ENCODE measurements at places on chromosomes 2 and 18. TPM values are rescaled to one million over a fixed set of nuclear protein-coding genes. Genes with fewer than 3 reads are reported as not detected.
A peak's percentile ranks its signal among the peaks of the same experiment; 100 is the strongest.

GRCh38 chr2:236972491-236973342, 113.0 kb upstream of the COPS8 start:
- no peak overlapping the region for H3K27ac ChIP-seq
- no peaks in the 10 kb centered on the region for H3K36me3 ChIP-seq
- peaks cover 15% of the 10 kb centered on the region for H3K27me3 ChIP-seq
- no peak overlapping the region for H3K4me3 ChIP-seq
- DNase-seq: no peak

DNA sequence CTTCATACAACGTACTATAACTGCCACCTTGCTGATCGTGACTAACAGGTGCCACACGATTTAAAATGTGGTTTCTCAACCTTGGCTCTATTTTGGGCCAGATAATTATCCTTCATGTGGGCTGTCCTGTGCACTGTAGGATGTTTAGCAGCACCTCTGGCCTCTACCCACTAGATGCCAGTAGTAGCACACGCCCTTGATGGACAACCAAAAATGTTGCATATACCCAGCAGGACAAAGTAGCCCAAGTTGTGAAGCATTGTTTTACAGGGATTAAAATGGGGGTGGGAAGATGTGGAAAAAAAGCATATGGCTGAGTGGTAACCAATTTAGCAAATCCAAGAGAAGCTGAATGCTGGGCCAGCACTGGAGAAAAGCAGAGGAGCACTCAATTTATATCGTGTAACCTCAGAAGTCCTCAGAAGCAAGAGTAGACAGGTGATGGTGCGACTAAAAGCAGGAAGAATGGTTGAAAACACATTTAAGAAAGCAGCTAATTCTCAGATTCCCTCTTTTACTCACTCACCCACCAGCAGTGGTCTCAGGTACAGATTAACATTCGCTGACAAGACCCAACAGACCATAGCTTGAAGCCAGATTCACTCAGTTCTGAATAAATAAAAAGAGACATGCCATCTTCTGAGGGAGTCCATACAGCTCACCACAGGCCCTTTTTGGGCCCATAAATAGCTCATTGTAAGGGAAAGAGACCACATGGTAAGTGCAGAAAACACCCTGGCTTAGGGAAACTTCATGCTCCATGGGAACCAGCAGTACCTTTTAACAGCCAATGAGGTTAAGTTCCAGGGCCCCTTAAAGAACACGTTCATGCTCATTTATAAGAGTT, 50.6 kb downstream of the RAPH1 start:
- H3K27me3 ChIP-seq: peaks cover 1% of the 10 kb centered on the region
- no peak for DNase-seq
- H3K4me3 ChIP-seq: no peak overlapping the region
- H3K27ac ChIP-seq: no peak overlapping the region

DNA sequence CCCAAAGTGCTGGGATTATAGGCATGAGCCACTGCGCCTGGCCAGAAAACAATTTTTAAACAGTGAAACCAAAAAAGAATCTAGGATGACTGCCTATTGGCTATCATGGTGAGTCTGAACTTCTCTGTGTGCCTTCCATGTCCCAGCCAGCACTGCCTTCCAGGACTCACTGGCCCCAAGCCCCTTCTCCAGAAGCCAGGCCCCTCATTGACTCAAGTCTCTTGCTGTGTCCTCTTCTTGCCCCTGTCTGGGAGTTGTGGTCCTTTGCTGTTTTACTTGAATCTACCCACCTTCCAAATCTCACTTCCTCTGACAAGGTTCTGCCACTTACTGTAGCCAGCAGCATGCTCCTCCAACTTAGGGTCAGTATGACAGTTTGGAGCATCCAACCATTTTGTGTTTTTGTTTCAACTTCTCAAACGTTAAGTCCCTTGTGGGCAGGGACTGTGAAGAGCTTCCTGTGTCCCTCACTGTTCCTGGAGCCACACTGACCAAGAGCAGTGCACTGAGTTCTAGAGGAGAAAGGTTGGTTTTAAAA, 41.7 kb downstream of the ST3GAL5 start:
- H3K36me3 ChIP-seq: peaks cover 78% of the 10 kb centered on the region
- H3K27ac ChIP-seq: peak overlapping the region; percentile 55
- H3K4me3 ChIP-seq: no peak overlapping the region
- no peak for DNase-seq
- peaks cover 44% of the 10 kb centered on the region for H3K4me1 ChIP-seq

- H3K27ac ChIP-seq: no peak overlapping the region
- no peaks in the 10 kb centered on the region for H3K4me1 ChIP-seq
- no peaks in the 10 kb centered on the region for H3K36me3 ChIP-seq
- H3K4me3 ChIP-seq: no peak overlapping the region
Observed at GRCh38 chr2:65922794-65923193, 490.4 kb upstream of the SPRED2 start.

DNA sequence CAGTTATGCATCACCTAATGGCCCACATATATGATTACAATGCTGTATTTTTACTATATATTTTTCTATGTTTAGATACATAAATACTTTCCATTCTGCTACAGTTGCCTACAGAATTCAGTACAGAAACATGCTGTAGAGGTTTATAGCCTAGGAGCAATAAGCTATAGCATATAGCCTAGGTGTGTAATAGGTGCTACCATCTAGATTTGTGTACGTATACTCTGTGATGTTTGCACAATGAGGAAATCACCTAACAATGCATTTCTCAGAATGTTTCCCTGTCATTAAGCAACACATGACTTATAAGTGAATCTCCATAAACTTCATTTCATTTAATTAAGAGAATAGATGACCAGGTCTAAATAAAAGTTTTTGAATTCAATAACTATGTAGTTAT, 43.5 kb downstream of the SLC38A11 start:
- no peak overlapping the region for H3K27ac ChIP-seq
- no peaks in the 10 kb centered on the region for H3K36me3 ChIP-seq
- peaks cover 39% of the 10 kb centered on the region for H3K4me1 ChIP-seq
- H3K27me3 ChIP-seq: no peaks in the 10 kb centered on the region
- no peak overlapping the region for H3K4me3 ChIP-seq
- no peak for DNase-seq

- no peak overlapping the region for H3K27ac ChIP-seq
- no peak for DNase-seq
- H3K4me3 ChIP-seq: no peak overlapping the region
- H3K4me1 ChIP-seq: no peaks in the 10 kb centered on the region
- H3K36me3 ChIP-seq: no peaks in the 10 kb centered on the region
Observed at GRCh38 chr2:205913668-205914067, 172.3 kb downstream of the INO80D start.

The GYPC gene
- 50.1 TPM for total RNA-seq

The TEX44 gene
- not detected for total RNA-seq

The MC5R gene
- total RNA-seq: not detected

GRCh38 chr2:163132850-163133249, 294.3 kb upstream of the KCNH7 start:
- no peaks in the 10 kb centered on the region for H3K27me3 ChIP-seq
- no peak for DNase-seq
- H3K4me3 ChIP-seq: no peak overlapping the region

DNA sequence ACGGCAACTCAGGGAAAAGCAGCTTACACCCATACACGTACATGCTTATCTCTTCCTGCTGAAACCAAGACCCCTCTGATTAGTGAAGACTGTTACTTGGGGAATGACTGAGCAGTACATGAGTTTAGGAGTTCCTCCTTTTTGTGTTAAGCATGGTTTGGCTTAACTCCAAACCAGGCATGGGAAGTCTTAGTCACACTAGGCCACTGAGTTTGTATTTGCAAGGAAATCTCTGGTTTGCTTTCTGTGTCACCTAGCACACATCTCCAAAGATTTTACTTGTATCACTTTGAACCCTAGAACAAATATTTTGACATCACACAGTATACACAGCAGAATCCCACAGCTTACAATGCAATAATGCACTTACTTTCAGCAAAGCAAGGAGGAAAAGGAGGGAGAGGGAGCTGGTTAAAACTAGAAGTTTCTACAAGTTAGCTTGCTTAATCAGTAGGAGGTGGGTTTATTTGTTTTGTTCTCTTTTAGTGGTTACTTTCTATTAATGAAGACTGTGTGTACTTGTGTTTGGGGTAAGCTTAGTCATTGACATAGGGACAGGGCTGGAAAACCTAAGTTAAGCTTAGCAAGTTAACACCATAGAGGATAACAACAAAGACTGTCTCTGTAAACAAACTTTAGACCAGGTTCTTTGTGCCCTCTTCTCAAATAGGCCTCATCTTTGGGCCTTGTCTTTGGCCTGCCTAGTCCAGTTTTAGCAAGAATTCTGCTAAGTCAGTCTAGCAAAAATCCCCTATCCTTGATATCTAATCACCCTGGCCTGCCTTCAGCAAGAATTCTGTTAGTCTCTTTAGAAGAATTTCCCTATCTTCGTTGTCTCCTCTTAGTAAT, 219.4 kb downstream of the MREG start:
- no peaks in the 10 kb centered on the region for H3K36me3 ChIP-seq
- no peaks in the 10 kb centered on the region for H3K4me1 ChIP-seq
- no peak for DNase-seq
- H3K27me3 ChIP-seq: peaks cover 8% of the 10 kb centered on the region

The HOXD8 gene
- total RNA-seq: not detected

- DNase-seq: no peak
- H3K4me1 ChIP-seq: peaks cover 100% of the 10 kb centered on the region
- H3K4me3 ChIP-seq: peak overlapping the region; percentile 64
- no peaks in the 10 kb centered on the region for H3K27me3 ChIP-seq
Observed at GRCh38 chr18:77066689-77067088, 65.9 kb downstream of the MBP start.

The SPP2 gene
- total RNA-seq: not detected

GRCh38 chr2:24754985-24755705, 38.0 kb downstream of the PTRHD1 start:
- H3K4me1 ChIP-seq: no peaks in the 10 kb centered on the region
- H3K4me3 ChIP-seq: no peak overlapping the region
- H3K27ac ChIP-seq: no peak overlapping the region
- H3K36me3 ChIP-seq: peaks cover 25% of the 10 kb centered on the region
- DNase-seq: no peak

The DSG2 gene
- not detected for total RNA-seq

The MBD2 gene
- total RNA-seq: 146 TPM

The HOXD11 gene
- not detected for total RNA-seq

The SLC38A11 gene
- total RNA-seq: 2.6 TPM

GRCh38 chr2:5482929-5483331, 209.3 kb upstream of the SOX11 start:
- no peaks in the 10 kb centered on the region for H3K36me3 ChIP-seq
- DNase-seq: no peak
- no peaks in the 10 kb centered on the region for H3K27me3 ChIP-seq
- no peaks in the 10 kb centered on the region for H3K4me1 ChIP-seq
- H3K4me3 ChIP-seq: no peak overlapping the region
- no peak overlapping the region for H3K27ac ChIP-seq

GRCh38 chr18:51182824-51183223, 14.7 kb downstream of the MEX3C start:
- peaks cover 72% of the 10 kb centered on the region for H3K4me1 ChIP-seq
- no peak overlapping the region for H3K4me3 ChIP-seq
- no peak for DNase-seq
- no peaks in the 10 kb centered on the region for H3K27me3 ChIP-seq
- peaks cover 35% of the 10 kb centered on the region for H3K36me3 ChIP-seq
- no peak overlapping the region for H3K27ac ChIP-seq

DNA sequence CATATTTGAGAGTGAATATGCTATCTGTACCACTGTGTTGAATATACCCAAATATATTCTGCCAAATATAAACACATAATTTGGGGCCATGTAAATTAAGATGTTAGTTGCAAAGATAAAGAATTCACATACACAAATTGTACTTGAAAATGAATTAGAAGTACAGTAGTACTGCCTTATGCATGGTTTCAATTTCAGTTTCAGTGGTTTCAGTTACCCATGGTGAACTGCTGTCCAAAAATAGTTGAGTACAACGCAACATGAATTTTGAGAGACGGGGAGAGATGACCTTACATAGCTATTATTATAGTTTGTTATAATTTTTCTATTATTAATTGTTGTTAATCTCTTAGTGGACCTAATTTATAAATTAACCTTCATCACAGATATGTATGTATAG, 1313.0 kb upstream of the FAM98A start:
- DNase-seq: no peak
- H3K4me1 ChIP-seq: no peaks in the 10 kb centered on the region
- no peaks in the 10 kb centered on the region for H3K27me3 ChIP-seq
- H3K27ac ChIP-seq: no peak overlapping the region
- no peak overlapping the region for H3K4me3 ChIP-seq

- no peaks in the 10 kb centered on the region for H3K27me3 ChIP-seq
- no peak overlapping the region for H3K4me3 ChIP-seq
- H3K4me1 ChIP-seq: no peaks in the 10 kb centered on the region
- no peak for DNase-seq
- no peak overlapping the region for H3K27ac ChIP-seq
Observed at GRCh38 chr18:75592527-75592926, 165.0 kb upstream of the SMIM21 start.

The IHH gene
- total RNA-seq: not detected

DNA sequence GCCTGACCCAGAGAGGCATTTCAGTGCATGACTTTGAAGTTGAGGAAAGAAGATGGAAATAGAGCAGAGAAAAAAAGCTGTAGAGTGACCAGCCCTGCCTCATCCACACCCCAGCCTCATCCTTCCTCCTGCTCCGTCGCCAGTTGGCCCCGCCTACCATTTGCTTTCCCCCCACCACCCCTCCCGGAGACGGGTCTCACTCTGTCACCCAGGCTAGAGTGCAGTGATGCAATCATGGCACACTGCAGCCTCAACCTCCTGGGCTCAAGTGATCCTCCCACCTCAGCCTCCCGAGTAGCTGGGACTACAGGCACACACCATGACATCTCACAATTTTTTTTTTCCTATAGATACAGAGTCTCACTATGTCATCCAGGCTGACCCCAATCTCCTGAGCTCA, 200.8 kb downstream of the EPHA4 start:
- peaks cover 38% of the 10 kb centered on the region for H3K27me3 ChIP-seq
- H3K36me3 ChIP-seq: no peaks in the 10 kb centered on the region
- DNase-seq: no peak
- H3K4me3 ChIP-seq: no peak overlapping the region
- no peak overlapping the region for H3K27ac ChIP-seq

DNA sequence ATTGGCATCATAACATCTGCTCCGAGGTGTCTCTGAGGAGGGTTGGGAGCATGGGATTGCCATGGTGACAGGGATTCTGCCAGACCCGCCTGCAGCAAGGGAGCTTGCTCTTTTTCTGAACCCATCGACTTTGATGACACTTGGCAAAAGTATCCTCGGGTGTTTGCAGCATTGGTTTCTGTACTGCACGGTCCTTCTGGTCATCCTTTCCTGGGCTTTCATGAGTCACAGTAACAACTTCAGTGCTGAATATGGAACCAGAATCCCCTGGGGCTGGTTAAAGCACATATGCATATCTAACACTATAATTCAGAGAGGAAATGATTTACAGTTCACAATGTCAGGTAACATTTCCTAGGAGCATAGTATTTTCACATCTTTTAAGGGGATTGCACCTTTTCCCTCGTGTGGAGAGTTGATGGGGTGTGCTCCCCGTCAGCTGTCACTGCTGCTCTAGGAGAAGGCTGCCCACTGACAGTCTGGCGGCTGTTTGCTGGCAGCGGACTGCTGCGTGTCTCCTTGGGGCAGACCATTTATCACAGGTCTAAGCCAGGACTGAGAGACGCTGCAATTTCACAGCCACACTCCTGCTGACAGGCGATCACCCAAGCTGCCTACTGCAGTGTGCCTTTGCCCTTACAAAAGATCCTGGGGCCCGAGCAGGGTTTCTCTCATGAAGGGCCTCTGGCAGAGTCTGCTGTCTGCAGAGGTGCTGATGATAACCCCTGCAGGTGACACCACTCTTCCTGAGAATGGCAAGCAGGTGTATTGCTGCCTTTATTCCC, 425.3 kb downstream of the THSD7B start:
- no peak overlapping the region for H3K4me3 ChIP-seq
- no peak overlapping the region for H3K27ac ChIP-seq
- DNase-seq: no peak
- no peaks in the 10 kb centered on the region for H3K27me3 ChIP-seq
- no peaks in the 10 kb centered on the region for H3K4me1 ChIP-seq
- H3K36me3 ChIP-seq: no peaks in the 10 kb centered on the region

Data from activated B cell treated with CpG ODN at 0.5 μM for 24 hours (primary cell).